Right atrium auricular region (tissue), 2 donors: ENCODE measurements at places on chromosomes 3 and 15. TPM values are rescaled to one million over a fixed set of nuclear protein-coding genes. Genes with fewer than 3 reads are reported as not detected.

Gene SCN11A
- total RNA-seq = 0.08 TPM

Gene ISLR
- 59.9 TPM for total RNA-seq

Gene GNB4
- total RNA-seq = 11.7 TPM

Gene NOX5
- total RNA-seq = 0.19 TPM

Gene CCDC39
- total RNA-seq = not detected

Gene DCLK3
- total RNA-seq = 0.15 TPM

Gene LMOD3
- total RNA-seq = 33.1 TPM

Gene C3orf22
- total RNA-seq = not detected

Gene LINGO1
- 9.4 TPM for total RNA-seq

Gene ABHD14A
- 21.0 TPM for total RNA-seq

Gene RBP2
- not detected for total RNA-seq

Gene GP5
- not detected for total RNA-seq

Gene LMAN1L
- total RNA-seq = 13.8 TPM

Gene RETNLB
- not detected for total RNA-seq

Gene TGM5
- 0.15 TPM for total RNA-seq

Gene SYNPR
- 8.3 TPM for total RNA-seq

Gene CCRL2
- total RNA-seq = 4.2 TPM

Gene SLC12A8
- total RNA-seq = 1.9 TPM

Gene GRK7
- total RNA-seq = 0.12 TPM

Gene ISL2
- not detected for total RNA-seq

Gene PPM1L
- 47.4 TPM for total RNA-seq

Gene MYEF2
- total RNA-seq = 7.5 TPM

Gene ARPIN
- total RNA-seq = 11.8 TPM

Gene ARGFX
- total RNA-seq = not detected

Gene PRSS50
- 0.12 TPM for total RNA-seq

Gene EPB42
- total RNA-seq = 1.1 TPM

Gene ANKRD63
- 1.3 TPM for total RNA-seq

Gene CD200R1
- total RNA-seq = 0.83 TPM

Gene RPL15
- total RNA-seq = 608 TPM

Gene CPNE9
- not detected for total RNA-seq

Gene TMC3
- not detected for total RNA-seq
